Stimulated activated CD4-positive, alpha-beta T cell treated with anti-CD3 and anti-CD28 coated beads, Interleukin-12 subunit alpha, Interleukin-12 subunit beta, amount 100 ng/mL, for 48 hours (primary cell): ENCODE measurements at places on chromosomes 2 and 18.

DNA sequence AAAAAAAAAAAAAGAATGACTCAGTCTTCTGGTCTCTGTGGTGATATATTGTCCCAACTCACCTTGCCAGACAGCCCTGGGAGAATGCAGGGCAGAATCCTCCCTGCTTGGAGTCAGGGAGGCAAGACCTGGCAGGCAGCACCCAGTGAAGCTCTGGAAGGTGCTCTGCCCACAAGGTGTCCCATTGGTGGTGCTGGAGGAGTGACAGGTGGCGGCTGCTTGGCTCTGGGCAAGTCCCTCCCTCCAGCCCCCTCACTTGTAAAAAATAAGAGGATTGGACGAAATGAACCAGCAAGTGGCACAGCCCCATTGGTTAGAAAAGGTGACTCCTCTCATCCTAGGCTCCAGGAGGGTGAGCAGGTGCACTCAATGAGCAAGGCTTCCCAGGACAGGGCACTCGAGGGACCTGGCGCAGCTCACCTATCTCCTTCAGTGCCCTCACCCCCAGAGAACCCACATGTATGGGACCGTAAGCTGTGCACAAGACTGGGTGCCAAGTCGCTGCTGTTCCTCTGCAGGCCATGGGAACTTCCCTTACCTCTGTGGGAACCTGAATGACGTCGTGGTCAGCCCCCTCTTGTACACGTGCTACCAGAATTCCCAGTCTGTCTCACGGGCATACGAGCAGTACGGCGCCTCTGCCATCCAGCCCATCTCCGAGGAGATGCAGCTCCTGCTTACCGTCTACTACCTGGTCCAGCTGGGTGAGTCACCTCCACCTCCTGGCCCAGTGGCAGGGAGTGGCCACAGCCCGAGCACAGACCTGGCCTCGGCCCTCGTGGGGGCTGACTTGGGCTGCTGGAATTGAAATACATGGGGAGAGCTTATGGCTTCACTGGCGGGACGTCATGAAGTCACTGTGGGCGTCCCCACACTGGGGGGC lies 54.6 kb downstream of the GREB1 start:
- DNase-seq, result no peak

DNA sequence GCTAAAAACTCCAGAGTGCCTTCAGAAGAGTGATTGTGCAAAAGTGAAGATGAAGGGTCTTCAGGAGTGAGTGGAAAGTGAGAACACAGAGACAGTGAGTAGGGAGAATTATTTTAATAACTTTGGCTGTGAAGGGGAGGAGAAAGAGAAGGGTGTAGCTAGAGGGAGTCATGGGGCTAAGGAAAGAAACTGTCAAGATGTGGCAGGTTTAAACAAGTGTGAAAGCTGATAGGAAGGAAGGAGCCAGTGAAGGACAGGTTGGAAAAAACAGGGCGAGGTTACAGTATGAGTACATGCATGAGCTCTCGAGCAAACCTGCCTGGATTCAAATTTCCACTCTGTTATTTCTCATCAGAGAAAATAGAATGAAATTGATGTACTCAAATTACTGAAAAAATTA lies 17.8 kb downstream of the IL1F10 start:
- no peak for DNase-seq

DNA sequence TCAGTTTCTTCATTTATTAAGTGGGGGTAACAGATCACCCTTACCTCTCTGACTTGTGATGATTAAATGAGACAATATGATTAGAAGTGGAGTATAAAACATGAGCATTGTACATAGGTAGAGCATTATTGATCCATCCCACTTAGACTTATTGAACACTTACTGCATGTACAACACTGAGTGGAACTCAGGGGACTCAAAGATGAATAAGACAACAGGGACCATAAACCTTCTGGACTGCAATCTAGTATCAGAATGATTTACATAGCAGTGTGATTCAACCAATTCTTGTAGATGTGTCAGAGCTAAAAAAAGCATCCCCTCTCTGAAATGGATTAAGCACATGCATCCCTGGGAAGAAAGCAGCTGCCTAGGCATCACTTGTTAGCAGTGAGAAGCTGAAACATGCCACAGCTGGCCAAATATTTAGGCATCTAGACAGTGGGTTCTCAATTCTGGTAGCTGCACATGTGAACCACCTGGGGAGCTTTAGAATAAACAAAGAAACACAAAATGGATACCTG lies 111.5 kb downstream of the CYRIA start:
- no peak for DNase-seq

DNA sequence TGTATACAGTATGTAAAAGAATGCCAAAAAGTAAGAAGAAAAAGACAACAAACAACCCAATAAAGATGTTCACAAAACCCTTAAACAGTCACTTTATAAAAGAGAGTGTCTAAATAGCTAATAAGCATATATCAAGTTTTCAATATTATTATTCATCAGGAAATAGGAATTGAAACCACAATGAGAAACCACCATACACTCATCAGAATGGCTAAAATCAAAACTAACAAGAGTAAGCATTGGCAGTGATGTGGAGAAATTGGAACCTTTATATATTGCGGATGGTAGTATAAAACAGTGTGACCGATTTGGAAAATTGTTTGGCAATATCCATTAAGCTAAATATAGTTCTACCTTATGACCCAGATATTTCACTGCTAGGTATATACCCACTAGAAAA lies 20.5 kb upstream of the TGFA start:
- no peak for DNase-seq

DNA sequence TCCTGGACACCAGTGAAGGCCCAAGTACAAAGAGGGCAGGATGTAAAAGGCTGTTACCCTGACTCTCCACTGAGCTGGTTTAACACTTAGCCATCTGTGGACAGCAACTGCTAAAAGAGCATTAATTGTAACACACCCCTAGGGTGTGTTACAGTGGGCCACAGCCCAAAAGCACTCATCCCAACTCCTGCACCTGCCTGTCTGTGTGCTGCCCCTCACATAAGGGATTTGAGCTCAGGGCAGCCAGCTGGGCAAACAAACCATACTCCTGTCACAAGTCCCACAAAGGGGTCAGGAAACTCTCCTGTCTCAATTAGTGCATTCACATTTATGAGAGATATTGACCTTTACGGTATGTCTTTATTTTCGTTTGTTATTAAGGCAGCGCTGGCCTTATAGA lies 833.1 kb upstream of the NXPH2 start:
- no peak for DNase-seq

GRCh38 chr2:207133820-207134519 lies 31.8 kb downstream of the KLF7 start:
- no peak for DNase-seq
